ENCODE measurements at places on chromosomes 16 and 17.

GRCh38 chr17:79933863-79934652, 94.8 kb upstream of the CBX4 start:
- no peak for DNase-seq

DNA sequence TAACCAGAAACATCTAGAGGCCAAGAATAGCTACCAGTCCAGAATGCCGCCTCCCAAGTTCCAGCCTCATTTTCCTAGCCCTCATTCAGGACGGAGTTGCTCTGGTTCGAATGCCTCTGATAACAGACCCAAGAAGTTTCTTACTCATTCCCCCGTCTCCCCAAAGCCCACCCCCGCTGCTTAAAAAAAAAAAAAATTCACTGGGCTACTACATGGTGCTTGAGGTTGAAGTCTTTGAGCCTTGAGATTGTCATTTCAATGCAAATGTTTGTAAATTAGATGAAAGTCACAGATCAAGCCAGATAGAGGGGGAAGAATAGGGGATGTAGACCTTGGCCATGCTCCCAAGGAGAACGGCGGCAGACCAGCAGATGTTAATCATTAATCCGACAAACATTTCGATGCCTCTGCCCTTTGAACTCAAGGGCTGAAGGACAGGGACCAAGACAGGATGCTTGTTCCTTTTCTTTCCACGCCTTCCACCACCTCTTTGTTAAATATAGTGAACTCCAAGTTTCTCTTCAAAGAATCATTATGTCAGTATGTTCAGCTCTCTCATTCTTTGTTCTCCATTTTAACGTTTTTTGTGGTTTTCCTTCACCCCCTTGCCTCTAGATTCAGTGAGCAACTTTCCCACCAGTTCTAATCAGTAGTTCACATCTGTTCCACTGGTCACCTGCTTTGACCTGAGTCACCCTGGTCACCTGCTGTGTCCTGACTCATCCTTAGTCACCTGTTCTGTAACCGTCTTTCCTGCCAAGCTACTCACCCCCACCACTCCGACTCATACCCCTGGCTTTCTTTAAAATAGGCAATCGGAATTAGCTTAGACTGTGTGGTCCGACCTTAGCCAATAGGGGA, 190.3 kb downstream of the CPPED1 start:
- peak; percentile 19 for DNase-seq

GRCh38 chr17:82974136-82974952, 105.1 kb upstream of the METRNL start:
- no peak for DNase-seq

- no peak for DNase-seq
Observed at GRCh38 chr16:12059216-12059769, 82.8 kb downstream of the SNX29 start.

DNA sequence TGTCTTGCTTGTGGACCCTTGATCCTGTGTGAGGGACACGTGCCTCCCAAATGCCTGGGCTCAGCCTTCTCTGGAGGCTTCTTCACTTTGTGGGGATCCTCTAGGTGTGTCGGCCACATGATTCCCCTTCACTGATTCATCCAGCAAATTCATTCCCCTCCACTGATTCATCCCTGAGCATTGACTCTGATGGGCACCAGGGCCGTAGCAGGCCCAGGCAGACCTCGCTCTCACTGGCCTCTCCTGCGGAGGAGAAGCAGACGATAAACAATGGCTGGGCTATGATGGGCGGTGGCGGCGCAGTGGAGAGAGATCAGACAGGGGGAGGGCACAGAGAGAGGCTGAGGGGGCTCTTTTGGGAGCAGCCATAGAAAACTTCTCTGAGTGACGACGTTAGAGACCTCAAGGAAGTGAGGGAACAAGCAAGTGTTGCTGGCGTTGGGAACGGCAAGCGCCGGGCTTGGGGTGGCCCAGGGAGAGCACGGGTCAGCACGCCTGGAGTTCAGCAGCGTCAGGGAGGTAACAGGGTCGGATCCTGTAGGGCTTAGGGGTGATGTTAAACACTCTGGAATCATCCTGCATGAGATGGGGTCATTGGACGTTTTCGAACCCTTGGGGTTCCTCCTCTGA, 17.5 kb upstream of the RPTOR start:
- peak; percentile 10 for DNase-seq

DNA sequence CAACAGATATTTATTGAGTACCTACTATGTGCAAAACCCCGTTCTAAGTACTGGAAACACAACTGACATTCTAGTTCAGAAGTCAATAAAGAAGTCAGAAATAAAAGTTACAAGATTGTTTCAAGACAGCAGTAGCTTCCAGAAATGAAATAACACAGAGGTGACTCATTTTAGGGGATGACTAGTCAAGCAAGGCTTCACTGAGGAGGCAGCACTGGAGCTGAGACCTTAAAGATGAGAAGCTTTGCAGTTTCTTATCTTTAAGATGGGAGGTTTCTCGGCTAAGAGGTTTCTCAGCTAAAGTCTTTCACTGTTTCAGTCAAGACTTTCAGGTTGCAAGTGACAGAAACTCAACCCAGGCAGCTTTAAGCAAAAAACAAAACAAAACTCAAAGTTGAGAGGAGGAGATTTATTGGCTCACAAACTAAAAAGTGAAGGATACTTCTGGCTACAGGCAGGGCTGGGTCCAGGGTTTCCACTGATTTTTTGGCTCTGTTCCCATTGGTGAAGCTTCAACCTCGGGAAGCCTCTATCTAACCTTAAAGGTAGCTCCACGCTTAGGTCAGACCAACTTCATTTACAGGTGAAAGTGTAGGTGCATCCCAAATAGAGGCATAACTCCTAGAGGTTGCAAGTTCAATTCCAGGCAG, 7.4 kb upstream of the MMP2 start:
- peak; percentile 87 for DNase-seq

DNA sequence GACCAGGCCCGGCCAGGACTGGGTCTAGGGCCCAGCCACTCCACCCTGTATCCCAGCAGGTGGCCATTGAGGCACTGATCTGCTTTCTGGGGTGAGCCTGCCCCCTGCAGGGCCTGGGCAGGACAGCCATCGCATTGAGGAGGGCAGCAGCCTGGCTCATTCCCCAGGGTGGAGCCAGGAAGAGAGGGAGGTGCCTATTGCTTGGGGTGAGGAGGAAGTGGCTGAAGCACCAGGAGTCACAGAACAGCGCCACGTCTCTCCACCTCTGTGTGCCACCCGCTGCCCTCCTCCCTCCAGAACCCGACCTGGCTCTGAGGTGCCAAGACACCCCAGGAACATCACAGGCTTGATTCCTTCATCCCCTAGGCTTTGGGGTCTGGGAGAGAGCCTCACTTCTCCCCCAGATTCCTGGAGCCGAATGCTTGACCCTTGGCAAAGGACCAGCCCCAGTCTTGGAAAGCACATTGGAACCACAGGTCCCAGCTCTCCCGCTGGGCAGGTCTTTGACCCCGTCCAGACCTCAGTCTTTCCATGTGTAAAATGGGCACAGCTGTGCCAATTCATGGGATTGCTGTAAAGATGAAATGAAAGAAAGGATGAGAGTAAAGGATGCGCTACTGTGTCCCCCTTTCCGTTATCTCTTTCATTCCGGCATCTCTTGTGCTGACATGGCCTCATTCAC, 7.2 kb upstream of the KRT36 start:
- DNase-seq, result peak; percentile 83

GRCh38 chr16:61421111-61421510, 615.1 kb downstream of the CDH8 start:
- no peak for DNase-seq

- no peak for DNase-seq
Observed at GRCh38 chr17:62763891-62764600, 44.1 kb downstream of the MARCHF10 start.

DNA sequence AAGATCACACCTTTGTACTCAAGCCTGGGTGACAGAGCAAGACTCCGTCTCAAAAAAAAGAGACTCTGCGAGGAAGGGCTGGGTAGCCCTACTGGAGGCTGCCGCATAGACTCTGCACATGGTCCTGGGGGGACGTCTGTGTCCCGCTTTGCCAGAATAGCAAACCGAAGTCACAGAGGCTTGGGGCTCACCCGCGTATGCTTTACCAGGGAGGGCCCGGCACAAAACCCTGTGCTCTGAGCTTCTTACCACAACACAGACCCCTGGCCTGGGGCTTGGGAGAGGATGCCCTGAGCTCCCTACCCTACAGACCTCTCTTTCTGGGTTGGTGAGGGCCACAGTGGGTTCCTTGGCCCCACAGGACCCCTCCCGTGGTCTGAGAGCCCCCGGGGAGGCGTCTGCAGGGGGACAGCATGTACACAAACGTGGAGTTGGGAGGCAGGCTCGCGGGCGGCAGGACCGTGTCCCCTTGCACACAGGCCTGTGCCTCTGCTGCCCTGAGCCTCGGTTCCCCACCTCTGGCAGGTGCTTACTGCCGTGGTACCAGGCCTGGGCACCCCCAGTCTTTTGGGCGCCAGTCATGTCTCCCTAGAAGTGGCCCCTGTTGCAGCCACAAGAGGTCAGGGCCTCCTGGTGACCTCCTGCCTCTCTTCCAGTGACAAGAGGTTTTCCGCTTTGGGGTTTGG, 13.8 kb downstream of the CPNE7 start:
- no peak for DNase-seq

GRCh38 chr17:51372345-51373004, 112.1 kb downstream of the UTP18 start:
- DNase-seq, result peak; percentile 50

GRCh38 chr16:54268766-54269165, 17.8 kb downstream of the IRX3 start:
- DNase-seq, result no peak

- no peak for DNase-seq
Observed at GRCh38 chr17:42230225-42230624, 35.9 kb upstream of the GHDC start.

DNA sequence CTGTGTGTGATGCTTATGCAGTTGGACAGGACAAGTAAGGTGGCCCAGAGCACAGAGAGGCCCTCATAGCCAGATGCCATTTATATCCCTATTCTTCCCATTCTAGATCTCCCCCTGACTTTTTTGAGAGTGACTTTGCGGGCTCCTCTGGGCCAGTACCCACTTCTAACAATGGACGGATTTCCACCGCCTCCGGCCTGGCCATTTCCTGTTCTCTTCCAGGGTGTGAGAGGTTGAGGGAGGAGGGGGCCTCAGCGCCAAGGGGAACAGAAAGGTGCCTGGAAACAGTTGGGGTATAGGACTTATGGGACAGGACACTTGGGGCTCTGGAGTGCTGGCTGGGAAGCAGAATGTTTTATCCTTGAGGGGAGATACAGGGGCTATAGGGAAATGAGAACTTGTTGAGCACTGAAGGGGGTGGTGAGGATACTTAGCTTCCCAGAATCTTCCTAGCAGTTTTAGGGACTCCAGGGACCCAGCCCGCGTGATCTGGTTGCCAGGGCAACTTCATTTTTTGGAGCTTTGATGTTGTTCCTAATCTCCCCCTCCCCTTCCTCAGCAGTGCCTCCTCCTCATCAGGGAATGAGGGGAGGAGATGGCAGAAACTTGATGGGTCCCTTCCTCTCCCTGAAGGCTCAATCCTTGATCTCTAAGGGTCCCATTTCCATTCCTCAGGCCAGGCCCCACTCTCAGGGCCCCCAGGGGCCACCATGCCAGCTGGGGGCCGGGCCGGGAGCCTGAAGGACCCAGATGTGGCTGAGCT, 3.6 kb downstream of the TAOK2 start:
- no peak for DNase-seq

- no peak for DNase-seq
Observed at GRCh38 chr16:28927815-28928214, 2.8 kb upstream of the RABEP2 start.

DNA sequence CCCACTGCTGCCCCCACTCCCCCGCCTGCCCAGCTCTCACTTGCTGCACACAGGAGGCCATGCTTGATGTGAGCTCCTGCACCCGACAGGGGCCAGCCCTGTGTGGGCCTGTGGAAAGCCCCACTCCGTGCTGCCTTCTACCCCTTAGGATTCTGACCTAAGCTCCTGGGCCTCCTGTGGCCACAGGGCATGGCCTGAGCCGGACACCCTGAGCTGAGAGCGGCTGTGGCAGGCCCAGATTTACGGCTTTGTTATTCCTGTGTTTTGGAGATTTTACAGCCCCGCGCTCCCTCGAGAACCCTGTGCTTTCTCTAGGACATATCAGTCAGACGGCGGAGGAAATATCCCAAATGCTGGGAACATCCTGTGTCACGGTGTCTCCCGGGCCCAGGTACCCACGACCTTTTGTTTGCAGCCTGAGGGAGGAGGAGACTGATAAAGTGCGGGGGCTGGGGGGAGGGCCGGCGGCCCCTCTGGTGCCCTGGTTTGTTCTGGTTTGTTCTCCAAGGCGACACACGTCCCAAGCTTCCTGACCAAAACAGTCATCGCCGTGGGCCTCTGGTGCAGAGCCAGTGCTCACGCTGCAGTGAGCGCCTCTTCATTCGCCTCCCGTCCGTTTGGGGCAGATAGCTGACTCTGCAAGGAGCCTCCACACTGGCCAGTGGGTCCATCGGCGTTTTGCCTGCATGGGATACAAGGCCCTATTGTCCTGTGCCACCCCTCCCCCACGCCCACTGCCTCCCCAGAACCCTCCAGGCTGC, 363.4 kb downstream of the C16orf95 start:
- no peak for DNase-seq

GRCh38 chr17:44960691-44961090, 7.4 kb downstream of the C1QL1 start:
- DNase-seq, result no peak

GRCh38 chr16:1180549-1181403, 27.9 kb downstream of the CACNA1H start:
- DNase-seq, result no peak

DNA sequence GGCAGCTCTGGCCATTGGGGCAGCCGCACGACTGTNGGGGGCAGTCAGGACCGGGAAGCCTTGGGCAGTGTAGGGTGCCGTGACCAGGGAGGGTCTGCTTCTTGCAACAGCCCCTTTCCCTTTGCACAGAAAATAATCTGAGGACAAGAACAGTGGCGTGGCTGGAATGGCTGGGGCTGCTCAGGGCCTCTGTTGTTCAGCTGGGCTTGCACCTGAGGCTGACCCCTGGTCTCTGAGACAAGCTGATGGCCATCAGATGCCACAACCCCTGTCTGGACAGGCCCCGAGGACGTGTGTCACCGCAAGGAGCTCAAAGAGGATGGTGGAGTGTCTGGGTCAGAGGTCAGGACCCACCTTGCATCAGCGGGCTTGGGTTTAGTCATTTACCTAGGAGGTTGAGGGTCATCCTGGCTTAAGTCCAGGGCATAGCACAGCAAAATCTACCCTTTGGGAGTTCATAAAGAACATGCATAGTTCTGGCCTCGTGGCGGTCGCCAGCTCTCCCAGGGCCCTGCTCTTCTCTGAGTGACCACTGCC, 46.9 kb downstream of the METRNL start:
- no peak for DNase-seq

- DNase-seq, result peak; percentile 72
Observed at GRCh38 chr17:1197781-1198490, 18.2 kb upstream of the ABR start.

- no peak for DNase-seq
Observed at GRCh38 chr17:17179371-17179827, 26.7 kb downstream of the PLD6 start.

- DNase-seq, result no peak
Observed at GRCh38 chr16:48447940-48448536, 62.8 kb upstream of the SIAH1 start.

Data from fibroblast of skin of right quadriceps (primary cell).